Fibroblast of skin of scalp (primary cell): ENCODE measurements at places on chromosomes 2 and 18.

DNA sequence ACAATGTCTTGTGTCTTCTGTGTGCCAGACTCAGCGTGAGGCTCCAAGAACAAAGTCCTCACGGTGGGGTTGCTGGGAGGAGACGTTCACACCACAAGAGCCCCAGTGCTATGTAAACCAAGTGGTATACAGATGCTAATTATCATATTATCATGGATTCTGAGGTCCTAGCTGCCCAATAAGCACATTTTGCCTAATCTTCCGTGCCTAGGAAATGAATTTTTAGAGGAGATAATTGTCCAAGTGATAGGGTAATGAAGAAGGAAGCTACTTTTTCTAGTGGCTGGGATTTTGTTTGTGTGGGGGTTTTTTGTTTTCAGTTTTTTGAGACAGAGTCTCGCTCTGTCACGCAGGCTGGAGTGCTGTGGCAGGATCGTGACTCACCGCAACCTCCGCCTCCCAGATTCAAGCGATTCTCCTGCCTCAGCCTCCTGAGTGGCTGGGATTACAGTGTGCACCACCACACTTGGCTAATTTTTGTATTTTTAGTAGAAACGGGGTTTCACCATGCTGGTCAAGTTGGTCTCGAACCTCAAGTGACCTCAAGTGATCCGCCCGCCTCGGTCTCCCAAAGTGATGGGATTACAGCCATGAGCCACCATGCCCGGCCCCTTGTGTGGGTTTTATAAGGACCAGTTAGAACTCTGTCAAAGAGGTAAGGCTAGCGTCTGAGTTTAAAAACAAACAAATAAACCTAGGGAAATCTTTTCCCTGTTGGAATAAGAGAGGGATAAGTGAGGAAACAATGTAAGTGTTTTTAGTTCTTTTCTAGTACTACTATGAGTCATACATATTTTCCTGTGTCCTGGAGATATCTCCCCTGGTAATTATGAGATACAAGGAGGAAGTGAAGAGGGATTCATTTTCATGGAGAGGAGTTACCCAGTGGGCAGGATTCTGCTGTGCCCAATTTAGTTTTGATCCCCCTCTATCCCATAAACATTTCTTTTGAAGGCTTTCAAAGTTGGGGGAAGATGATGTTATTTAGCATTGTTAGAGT is 9.5 kb upstream of the SMAD7 start:
- DNase-seq, result peak; percentile 67

GRCh38 chr2:216777637-216778273 is 82.1 kb downstream of the TNP1 start:
- peak; percentile 65 for DNase-seq

DNA sequence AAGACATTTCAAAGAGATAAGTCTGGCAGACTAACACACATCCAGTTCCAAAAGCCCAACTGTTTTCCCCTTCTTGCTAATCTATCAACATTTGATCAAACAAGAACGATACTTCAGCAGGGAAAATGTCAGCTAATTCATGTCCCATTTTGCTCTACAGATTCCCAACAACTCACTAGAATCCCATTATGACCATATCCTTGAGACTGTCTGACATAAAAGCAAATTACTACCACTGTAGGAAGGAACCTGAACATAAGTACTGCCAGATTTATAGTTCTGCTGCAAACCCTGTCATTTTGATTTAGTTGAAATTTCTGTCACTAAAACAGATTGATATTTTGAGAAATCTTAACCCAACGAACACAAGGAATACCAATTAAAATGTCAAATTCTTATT is 193.0 kb upstream of the REG3G start:
- DNase-seq, result no peak

- peak; percentile 39 for DNase-seq
These were observed 20.2 kb downstream of the IL18RAP start for GRCh38 chr2:102442967-102443828.

DNA sequence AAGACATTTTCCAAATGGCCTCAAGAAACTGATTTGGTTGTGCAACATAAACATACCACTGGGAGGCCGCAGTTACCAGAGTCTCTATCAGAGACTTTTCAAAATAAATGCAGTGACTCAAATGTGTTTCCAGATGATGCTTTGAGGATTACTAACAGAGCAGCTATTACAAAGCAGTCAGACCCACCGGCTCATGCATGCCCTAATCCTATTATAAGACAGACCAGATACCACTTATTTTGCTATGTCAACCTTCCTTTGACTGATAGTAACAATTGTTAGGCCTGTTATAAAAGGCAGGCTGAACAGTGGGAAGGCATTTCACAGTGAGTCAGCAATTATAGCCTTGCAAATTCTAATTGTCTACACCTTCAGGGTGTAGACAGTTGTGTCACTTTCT is 217.7 kb downstream of the LRRTM1 start:
- DNase-seq, result peak; percentile 84

DNA sequence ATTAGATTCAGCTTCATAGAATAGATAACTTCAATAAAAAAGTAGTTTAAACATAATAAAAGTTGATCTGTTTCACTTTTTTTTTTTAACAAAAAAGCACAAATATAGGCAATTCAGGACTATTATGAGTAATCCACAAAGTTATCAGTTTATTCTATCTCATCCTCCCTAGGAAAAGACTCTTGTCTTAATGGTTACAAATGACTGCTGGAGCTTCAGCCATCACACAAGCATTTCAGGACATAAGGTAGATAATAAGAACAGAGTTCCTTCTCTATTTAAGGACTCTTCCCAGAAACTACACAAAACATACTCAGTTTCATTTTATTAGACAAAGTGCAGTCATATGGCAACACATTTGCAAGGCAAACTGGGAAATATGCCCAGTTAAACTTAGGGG is 357.6 kb upstream of the SETBP1 start:
- no peak for DNase-seq

DNA sequence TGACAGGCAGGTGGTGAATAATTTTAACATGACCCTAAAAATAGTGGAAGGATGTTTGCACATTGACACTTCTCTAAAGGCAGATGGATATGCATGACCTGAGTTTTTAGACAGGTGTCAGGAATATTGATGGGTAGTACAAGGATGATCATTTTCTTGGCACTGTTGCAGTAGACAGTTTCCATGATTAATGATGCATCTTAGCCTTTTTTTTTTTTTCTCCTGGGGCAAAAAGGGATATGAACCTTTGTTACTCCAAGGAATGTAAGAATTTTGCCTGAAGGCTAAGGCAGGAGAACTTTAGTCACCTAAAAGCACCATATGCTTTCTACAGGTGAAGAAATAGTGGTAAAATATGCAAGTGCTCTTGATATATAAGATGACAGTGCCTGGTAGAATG is 136.3 kb upstream of the CAVIN2 start:
- no peak for DNase-seq

- no peak for DNase-seq
These were observed 498.5 kb upstream of the HS6ST1 start for GRCh38 chr2:128817171-128817570.

DNA sequence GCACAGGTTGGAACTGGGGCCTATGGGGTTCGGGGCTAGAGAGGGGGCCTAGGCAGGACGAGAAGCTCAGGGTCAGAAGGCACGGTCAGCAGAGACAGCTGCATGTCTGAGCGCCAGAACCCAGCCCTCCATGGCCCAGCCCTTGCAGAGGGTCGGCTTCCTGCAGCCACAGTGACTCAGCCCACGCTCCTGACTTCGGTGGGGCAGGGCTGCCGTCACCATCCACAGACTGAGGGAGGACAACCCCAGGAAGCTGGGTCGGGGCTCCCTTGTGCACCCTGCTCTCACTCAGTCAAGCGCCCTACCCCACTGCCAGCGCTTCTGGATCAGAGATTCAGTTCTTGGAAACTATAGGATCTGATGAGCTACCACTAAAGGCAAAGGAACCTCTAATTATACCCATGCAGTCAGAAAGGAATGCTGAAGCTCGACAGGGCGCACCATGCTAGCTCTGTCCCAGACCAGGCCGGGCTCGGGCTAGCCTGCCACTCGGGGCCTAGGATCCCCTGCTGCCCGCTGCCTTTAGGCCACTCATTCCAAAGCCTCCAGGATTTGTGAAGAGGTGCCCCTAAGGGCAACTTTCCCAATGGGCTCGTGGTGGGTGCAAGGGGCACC is 3.0 kb downstream of the ACTR1B start:
- DNase-seq, result no peak

DNA sequence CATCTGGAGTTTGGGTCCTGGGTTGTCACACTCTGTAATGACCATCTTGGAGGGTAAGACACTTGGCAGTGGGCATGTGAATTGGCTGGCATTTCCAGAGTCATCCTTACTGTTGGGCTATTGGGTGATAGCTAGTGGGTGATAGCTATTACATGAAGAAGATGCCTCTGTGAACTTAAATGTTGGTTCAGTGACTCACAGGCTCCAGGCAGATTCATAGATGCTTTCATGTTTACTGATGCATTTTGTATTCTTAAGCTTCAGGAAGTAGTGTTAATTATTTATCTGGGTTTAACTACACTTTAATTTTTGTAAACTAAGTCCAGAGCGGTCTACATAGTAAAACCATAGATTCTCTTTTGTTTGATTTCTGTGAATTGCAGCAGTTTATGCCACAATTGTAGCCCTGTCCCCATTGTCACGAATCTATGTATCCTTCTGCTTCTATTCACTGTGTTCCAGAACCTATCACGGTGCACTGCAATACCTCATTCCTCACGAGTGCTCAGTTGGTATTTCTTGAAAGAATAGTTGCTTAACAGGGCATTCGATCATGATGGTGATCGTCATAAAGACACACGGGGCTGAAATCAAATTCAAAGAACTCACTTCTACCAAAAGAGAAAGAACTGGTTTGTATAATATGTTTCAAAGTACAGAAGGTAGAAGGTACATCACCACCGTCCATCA is 79.7 kb downstream of the GBX2 start:
- no peak for DNase-seq

GRCh38 chr2:60066096-60066839 is 487.2 kb downstream of the BCL11A start:
- DNase-seq, result no peak

DNA sequence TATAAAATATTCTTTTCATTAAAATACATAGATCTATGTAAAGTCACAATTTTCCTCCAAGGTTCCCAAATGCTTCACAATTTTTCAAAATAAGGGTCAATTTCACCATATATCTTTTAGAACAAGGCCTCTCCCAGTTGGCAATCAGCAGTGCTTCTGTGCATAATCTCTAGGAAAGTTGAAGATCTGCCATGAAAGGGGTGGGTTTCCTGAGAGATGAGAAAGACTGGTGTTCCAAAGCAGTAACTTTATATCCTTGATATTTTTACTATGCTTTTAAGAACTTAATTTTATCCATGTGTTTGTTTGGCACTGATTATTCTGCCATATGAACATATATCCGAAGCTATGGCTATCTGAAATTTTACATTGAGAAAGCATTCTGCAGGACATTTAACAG is 199.4 kb upstream of the CYP26B1 start:
- DNase-seq, result no peak

DNA sequence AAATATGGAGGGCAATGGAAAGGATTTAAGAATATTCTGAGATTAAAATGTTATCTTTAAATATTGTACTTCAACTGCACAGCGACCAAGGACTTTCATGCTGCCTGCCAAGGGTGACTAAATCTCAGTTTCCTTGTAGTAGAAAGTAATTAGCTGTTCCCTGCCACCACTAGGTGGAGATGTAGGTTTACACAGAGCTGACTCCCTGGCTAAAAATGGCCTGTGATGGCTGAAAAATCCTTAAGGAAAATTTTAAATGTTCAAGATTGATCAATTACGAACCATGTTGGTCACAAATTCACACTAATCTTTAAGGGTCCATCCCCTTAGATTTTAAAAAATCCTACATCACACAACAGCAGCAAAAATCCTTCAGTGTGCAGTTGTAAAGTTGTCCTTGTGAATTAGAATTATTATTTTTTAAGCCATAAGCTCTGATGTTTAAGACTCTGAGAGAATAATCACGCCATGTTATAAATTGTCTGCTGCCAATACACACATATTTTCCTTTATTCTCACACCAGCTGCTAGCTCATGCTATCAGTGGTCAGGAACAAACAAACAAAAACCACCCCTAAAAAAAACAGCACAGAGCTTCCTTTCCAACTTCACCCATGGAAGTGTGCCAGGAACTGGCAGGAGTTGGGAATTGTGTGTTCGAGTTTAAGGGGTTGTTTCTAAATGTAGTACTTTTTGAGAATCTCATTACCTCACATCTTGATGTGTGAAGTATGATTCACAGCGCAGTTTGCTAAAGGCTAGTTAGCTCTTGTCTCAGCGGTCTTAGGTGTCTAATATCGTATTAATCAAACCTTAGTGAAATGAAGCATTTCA is 399.8 kb downstream of the TMEM182 start:
- peak; percentile 58 for DNase-seq

GRCh38 chr2:41595240-41595639 is 452.6 kb upstream of the PKDCC start:
- DNase-seq, result peak; percentile 52

- no peak for DNase-seq
These were observed 134.2 kb upstream of the NABP1 start for GRCh38 chr2:191543708-191544107.

DNA sequence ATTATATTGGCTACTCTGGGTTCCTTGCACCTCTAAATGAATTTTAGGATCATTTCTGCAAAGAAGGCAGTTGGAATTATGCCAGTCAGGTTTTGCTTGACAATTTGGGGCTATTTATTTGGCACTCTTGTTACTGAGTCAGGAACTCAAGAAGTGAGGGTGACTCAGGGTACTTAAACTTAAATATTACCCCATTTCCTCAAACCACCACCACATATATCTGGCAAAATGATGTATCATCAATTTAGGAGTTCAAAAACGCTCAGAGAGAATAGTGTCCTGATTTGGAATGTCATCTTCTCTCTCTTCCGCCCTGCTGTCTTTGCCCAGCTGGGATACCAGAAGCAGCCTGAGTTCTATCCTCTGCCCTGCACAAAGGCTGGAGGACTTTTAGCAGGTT is 2.4 kb upstream of the THNSL2 start:
- DNase-seq, result no peak

GRCh38 chr2:223300326-223300725 is 248.3 kb downstream of the KCNE4 start:
- peak; percentile 16 for DNase-seq

DNA sequence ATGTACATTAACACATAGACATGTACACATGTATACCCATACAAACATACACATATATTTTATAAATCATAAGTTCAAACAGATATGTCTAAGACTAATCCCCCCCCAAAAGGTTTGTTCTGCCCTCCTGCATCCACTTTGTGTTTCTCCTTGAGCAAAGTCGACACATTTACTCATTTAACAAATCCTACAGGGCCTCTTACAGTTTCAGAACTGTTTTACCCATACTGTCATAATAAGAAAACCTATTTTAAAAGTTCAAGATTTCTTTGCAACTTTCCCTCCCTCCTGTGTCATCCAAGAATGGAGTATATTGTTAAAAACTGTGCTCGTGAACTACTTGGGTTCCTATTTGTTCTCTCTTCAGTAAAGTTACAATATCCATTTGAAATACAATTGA is 166.7 kb downstream of the L3MBTL4 start:
- no peak for DNase-seq

DNA sequence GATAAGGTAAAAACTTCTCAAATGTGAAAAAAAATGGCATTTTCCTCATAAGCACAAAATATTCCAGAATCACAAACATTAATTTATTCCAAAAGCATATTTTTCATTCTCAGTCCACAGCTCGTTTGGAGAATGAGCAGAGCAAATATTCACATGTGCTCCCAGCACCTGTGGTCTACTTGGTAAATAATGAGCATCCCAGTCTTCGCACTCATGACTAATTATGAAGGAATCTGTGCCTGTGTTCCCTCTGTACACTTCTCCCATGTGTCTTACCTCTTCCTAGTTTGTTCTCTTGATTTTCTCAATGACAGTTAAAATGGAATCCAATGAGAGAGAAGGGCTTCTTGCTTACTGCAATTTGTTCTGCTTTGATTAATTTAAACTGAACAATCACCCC is 671.0 kb upstream of the SOX11 start:
- DNase-seq, result no peak
